Stimulated activated CD8-positive, alpha-beta memory T cell treated with anti-CD3 and anti-CD28 coated beads, Interleukin-4, amount 100 ng/mL, for 48 hours (primary cell): ENCODE measurements at places on chromosomes 7 and 10.
A peak's percentile ranks its signal among the peaks of the same experiment; 100 is the strongest.

DNA sequence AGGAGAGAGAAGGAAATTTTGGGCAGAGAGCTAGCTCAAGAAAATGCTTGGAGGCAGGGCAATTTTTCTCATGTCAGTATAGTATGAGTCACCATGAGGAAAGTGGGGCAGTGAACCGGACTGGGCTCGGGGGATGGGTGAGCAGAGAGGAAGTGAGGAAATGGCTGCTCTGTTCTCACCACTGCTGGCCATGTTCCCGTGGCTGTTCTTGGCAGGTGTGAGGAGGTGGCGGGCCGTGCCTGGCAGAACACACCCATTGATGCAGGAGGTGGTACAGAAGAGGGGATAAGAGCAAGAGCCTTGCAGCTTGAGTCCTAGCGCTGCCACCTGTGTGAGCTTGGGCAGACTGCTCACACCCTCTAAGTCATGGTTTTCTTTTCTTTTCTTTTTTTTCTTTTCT is 304.4 kb upstream of the LYZL1 start:
- DNase-seq = no peak

GRCh38 chr10:14403881-14404623 is 73.3 kb upstream of the FRMD4A start:
- no peak for DNase-seq

DNA sequence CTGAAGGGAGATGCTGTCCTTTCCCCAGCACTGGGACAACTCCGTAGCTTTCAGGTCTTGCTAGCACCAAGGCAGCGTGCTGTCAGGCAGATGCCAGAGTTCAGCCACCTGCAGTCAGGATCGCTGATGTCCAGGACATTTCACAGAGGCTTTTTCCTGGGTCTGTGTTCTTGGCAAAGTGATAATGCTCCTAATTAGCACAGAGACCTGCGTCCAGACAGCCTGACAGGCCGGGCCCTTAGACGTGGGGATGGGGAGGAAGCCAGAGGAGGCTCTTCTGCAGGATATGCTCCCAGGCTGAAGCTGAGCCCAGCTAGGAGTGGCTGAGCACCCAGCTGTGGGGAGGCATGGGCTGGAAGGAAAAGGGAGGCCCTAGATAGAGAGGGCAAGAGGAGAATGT is 82.5 kb upstream of the TBX20 start:
- no peak for DNase-seq

GRCh38 chr7:151847136-151847535 is 29.8 kb downstream of the PRKAG2 start:
- no peak for DNase-seq

DNA sequence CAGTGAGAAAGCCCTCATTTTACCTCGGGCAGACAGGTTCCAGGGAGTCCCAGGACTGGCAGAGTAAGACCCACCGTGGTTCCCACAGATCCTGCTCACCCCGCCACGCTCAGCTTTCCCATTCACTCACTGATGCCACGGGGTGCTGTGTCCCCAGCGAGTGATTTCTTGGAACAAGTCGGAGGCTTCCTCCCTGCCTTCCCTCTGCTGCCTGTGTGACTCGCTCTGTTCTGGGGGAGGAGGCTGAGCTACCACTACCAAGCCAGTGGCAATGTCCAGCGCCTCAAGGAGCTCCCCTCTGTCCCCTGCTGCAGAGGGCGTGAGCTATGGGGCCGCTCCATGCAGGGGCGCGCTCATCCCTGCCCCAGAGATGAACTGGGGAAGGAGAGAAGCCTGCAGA is 12.6 kb downstream of the IL15RA start:
- DNase-seq = no peak

DNA sequence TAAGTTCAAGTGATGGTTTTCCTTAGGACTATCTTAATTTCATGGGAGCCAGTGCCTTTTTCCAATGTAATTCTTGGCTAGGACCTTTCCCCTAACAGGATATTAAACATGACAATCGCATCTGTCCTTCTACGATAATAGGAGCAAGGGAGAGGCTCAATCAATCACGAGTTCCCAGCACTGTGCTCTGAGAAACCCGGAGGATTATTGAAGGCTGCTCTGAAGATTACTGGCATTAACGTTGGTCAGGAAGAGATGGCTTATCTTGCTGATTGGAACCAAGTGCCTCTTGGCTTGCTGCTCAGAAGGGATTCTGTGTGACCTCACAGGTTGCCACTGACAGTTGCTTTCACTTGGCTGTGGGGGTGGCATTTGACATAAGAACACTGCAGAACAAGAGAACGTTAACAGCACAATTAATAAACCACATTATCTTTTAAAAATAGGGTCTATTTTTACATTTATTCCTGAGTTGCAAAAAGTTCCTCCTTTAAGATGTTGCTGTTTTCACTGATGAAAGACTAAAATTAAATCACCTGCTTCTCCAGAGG is 252.1 kb upstream of the TAC1 start:
- no peak for DNase-seq

- DNase-seq = no peak
Observed at GRCh38 chr7:95324431-95324830, at the start of gene PON1. Gene PON1 (minus strand): TSS chr7:95324532. CDS start chr7:95324475, 57 bp downstream.

GRCh38 chr7:46444256-46444655 is 523.2 kb upstream of the IGFBP3 start:
- DNase-seq = no peak

- DNase-seq = no peak
Observed at GRCh38 chr10:649798-650440, 39.5 kb downstream of the DIP2C start.

DNA sequence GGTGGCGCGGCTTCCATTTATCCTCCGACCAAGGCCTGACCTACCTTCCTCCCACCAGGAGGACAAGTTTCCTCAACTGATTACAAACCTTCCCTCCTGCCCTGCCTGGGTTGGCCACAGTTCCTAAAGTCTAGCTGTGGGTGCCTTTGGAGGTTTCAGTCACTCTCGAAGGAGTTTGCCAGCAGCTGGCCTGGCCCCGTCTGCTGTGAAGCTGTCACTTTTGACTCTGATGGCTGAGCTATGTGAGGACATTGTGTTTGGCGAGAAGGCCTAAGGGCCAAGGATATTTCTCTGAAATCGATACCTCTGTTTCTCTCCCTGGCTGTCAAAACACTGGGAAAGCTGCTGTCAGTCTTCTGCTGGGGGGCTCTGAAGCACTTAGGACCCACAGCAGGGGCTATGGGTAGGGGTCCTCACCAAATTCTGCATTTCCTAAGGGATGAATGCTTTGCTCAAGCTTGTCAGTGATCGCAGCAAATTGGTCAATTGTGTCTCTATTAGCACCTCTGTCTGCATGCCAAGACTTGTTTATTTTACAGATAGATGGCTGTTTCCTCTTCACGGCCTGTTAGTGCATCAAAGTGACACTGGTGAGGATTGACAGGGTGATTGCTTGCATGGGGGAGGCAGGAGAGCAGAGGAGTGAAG is 31.9 kb upstream of the SAMD8 start:
- no peak for DNase-seq

DNA sequence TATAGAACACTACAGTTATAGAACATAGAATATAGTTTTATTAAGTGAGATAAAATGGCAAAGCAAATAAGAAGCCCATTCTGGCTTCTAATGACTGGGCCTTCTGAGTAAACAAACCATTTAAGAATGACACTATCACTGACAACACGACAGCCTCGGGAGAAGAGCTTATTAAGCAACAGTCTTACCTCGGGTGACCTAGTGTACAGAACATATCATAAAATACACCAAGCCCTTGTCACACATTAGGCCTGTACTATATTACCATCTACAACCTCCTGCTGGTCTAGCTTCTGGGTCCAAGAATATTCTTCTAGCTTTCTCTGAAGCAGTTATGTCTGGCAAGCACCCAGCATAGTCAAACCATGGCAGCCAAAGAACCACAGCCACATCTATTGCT is 32.0 kb downstream of the CCDC186 start:
- no peak for DNase-seq

- peak; percentile 30 for DNase-seq
Observed at GRCh38 chr10:8563478-8563877, 509.0 kb downstream of the GATA3 start.

- DNase-seq = no peak
Observed at GRCh38 chr10:36170142-36170719, 528.1 kb upstream of the FZD8 start.

- DNase-seq = no peak
Observed at GRCh38 chr7:38834357-38834756, 74.6 kb downstream of the VPS41 start.

DNA sequence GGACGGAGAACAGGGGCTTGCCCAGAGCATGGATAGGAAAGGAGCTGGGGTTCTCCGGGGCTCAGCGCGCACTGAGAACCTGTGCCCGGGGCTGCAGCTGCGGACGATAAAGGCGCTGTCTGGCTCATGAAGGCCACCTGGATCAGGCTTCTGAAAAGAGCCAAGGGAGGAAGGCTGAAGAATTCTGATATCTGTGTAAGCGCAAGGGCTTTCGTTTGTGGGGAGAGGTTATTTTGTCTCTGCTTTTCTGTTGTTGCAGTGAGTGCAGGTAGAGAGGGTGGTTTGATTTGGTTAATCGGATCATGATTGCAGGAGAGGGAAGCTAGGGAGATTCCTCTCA is 250.5 kb downstream of the NSUN6 start:
- no peak for DNase-seq

- DNase-seq = no peak
Observed at GRCh38 chr10:86668297-86669165, at the start of gene LDB3. Gene LDB3 (plus strand): TSS chr10:86668511. CDS start chr10:86668692, 181 bp downstream.

- DNase-seq = no peak
Observed at GRCh38 chr7:131381069-131381838, 53.6 kb downstream of the MKLN1 start.

DNA sequence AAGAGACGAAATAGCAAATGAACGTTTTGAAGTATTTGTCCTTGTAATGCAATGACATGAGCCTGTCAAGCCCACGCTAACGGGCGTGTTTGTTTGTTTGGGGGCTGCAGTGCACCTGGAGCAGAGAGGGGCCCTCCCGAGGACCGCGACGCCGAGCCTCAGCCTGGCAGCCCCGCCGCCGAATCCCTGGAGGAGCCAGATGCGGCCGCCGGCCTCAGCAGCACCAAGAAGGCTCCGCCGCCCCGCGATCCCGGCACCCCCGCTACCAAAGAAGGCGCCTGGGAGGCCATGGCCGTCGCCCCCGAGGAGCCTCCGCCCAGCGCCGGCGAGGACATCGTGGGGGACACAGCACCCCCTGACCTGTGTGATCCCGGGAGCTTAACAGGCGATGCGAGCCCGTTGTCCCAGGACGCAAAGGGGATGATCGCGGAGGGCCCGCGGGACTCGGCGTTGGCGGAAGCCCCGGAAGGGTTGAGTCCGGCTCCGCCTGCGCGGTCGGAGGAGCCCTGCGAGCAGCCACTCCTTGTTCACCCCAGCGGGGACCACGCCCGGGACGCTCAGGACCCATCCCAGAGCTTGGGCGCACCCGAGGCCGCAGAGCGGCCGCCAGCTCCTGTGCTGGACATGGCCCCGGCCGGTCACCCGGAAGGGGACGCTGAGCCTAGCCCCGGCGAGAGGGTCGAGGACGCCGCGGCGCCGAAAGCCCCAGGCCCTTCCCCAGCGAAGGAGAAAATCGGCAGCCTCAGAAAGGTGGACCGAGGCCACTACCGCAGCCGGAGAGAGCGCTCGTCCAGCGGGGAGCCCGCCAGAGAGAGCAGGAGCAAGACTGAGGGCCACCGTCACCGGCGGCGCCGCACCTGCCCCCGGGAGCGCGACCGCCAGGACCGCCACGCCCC is 118.5 kb downstream of the CYTH3 start:
- DNase-seq = no peak

- no peak for DNase-seq
Observed at GRCh38 chr10:1611936-1612550, 125.3 kb downstream of the ADARB2 start.

DNA sequence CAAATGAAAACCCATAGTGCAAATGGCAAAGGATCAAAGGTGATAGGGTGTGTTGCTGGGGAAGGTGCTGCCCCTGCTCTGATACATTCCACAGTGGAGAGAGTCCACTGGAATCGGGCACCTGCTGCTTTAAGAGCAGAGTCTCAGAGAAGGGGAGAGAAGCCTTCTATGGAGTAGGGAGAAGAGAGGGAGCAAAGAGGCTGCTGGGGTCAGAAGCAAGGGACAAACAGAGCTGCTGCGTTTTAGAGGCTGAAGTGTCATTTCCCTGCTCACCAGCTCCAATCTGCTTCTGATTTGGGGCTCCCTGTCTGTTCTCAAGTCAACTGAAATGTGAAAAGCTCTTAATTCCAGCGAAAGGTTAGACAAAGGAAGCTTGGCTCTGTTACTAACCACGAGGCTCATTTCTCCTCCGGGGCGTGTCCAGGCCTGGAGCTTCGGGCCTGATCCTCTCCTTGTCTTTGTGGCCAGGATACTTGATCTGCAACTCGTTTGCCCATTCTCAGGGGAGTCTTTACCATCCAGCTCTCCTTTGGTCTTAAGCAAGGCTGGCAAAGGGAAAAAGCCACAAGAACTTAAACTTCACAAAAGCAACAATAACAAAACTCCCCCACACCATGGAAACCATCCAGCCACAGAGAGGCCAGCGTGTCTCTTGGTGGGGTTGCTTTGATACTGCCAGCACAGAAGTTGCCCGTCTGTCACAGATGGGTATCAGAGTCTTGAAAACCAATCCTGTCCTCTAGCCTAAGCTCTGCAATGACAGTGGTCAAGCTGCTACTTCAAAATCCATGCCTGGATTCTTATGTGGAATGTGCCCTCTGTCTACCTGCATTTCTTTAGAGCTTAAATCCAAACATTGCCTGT is 692.6 kb downstream of the SUGCT start:
- DNase-seq = no peak

DNA sequence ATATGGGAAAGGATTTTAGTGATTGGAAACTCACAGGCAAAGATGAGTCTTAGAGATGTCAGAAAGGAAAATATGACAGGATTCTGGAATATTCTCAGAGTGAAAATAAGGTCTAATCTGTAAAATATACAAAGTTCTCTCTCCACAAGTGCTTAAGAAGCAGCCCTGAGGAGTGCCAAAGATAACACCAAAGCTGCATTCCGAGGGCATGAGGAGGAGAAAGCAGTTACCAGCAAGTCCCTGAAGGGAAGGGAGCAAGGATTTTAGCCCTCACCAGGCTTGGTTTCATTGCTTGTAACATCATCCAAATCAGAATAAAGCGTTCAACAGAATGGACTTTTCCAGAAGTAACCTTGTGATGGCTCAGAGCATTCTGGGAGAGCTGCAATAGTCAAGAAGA is 31.4 kb upstream of the DLX6 start:
- no peak for DNase-seq

GRCh38 chr7:127619681-127620405 is 1.9 kb upstream of the PAX4 start:
- DNase-seq = no peak
